ENCODE measurements at places on chromosomes 4 and X.

DNA sequence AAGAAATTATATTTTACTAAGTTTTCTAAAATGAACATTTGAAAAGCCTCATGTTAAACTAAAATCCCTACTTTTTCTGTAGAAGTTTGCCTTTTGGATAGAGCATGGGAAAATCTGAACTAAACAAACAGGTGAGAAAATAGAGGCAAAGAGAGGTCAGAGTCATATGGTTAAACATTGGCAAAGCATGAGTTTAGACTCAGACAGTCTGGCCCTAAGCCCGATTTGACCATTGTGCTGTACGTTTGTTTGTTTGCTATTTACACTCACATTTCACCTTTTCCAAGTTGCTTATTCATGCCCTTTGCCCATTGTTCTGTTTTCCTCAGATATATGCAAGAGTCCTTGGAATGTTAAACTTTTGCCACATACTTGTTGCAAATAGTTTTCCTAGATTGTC lies 85.4 kb downstream of the TIGD2 start:
- no peak for DNase-seq

GRCh38 chr4:25956260-25956659 lies 42.2 kb downstream of the SMIM20 start:
- no peak for DNase-seq

- no peak for DNase-seq
Measured at GRCh38 chr4:99722725-99723124, 65.1 kb upstream of the C4orf54 start.

GRCh38 chr4:66430856-66431255 lies 760.6 kb upstream of the EPHA5 start:
- DNase-seq, result no peak

DNA sequence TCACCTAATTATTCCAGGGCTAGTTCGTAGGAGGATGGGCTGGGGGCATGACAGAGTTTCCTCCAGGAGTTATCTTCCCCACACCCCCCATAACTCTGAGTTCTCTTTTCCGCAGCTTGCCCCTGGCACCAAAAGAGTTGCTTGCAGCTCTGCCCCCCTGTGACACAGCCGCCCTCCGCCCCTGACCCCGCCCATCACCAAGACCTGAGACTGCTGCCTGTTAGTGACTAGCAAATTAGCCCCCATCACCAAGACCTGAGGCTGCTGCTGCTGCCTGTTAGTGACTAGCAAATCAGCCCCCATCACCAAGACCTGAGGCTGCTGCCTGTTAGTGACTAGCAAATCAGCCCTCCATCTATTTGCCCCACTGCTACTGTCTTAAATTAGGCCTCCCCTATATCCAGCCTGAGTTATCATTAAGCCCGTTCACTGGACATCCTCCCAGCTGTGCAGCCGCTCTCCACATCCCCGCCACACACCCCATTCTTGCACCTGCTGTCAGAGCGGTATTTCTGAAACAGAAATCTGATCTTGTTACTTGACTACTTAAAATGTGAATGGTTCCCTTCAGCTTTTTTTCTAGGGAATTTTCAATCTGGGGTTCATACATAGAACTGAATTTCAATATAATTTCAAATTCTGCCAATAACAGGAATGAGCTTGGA lies 1.5 kb upstream of the PAPSS1 start:
- DNase-seq, result no peak

GRCh38 chr4:67624939-67625338 lies 66.4 kb downstream of the STAP1 start:
- no peak for DNase-seq

DNA sequence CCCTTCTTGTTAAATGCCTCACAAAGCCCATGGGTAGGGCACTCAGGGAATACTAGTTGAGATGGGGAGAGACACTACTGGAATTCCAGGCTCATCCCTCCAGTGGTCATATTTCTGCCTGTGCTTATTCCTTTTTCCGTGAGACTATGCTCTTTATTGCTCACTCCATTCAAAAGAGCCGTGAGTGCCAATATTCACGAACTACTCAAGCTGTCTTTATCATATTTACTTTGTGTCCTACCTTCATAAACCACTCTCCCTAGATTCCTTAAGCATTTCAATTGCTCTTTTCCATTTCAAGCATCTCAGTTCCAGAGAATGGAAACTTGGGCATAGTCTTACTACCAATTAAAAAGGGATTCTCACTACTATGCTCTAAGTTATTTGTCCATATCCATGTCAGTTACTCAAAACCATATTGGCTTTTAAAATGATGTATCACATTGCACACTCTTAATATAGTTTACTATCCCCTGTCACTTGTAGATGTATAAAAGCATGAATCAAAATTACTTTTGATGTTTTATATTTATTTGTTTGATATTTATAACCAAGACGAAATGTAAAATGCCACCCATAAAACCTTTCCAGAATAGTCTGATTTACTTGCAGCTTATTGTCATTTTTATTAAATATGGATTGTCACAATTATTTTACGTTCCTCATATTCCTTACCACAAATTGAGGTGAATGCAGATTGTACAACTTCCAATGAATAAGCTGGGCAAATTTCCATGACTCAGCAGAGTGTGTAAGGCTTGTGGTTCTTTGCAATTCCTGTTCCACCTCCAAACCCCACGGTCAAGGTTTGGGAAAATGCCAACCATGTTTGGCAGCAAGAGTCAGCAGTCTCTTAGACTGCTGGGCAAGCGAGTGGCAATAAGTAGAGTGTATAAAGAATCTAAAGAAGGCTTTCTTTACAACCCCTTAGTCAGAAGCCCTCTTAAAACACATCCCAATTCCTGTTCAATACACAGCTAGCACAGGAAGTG lies 24.4 kb downstream of the ENOX2 start:
- no peak for DNase-seq

- DNase-seq, result no peak
Measured at GRCh38 chr4:152810715-152811287, 31.0 kb downstream of the ARFIP1 start.

GRCh38 chr4:26937567-26937966 lies 76.9 kb downstream of the STIM2 start:
- DNase-seq, result no peak

- DNase-seq, result no peak
Measured at GRCh38 chr4:124940387-124940786, 227.9 kb upstream of the ANKRD50 start.

DNA sequence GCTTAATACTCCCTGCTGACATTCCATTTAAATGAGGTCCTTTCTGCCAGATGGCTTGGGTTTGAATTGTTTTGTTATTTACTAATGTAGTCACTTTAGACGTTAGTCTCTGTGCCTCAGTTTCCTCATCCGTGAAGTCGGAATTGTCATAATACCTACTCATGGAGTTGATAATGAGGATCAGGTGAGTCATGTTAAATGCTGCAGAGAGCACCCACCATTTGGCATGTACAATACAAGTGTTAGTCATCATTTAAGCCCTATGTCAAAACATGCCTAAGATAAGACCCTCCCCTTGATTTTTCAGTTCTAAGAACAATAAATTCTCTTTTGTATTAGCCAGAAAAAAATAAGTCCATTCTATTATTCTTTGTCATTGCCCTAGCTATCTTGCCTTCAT lies 534.8 kb upstream of the HTR2C start:
- DNase-seq, result no peak

GRCh38 chr4:184413261-184414046 lies 60.9 kb downstream of the IRF2 start:
- no peak for DNase-seq

GRCh38 chrX:101745046-101745445 lies 85.4 kb upstream of the ARMCX2 start:
- DNase-seq, result no peak

GRCh38 chr4:107719207-107719921 lies 670 bp downstream of the PAPSS1 start:
- no peak for DNase-seq

- DNase-seq, result no peak
Measured at GRCh38 chrX:74232859-74233258, 71.1 kb upstream of the ZCCHC13 start.

DNA sequence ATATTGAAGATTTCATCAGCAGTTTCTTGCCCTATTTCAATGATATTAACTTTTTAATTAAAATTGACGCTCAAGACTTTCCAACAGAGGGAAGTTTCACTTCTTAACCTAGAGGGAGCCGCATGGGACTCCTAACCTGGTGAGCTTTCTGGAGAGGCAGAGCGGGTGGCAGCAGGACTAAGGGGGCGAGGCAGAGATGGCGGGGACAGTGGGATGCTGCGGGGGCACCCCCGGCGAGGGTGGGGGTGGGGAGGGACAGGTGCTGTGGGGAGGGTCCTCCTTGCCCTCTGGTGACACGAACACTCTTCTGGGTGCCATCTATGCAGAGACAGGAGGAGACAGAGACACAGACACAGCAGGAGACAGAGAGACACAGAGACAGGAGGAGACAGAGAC lies 104.4 kb downstream of the ADRA2C start:
- DNase-seq, result no peak

DNA sequence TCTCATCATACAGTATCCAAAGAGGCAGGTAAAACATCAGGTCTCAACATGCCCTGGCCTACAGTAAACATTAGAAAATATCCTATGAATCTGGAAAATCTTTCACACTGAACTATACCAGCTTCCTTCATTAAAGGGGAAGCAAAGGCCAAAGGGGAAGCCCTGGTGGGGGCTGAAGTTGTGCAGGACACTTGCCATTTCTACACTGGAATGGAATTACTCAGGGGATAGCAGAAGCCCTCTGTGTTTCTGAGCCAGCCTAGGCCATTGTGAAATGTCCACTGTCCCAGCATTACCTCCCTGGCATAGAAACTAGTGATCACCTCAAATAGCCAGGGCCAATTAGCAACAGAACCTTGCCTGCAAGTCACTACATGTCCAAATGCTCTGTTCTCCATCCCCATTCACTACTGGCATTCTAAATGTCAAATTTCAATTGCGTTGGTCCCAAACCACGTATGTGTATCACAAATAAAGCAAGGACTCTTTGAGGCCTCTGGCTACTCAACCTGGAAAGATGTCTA lies 429.9 kb downstream of the AFF2 start:
- DNase-seq, result no peak

DNA sequence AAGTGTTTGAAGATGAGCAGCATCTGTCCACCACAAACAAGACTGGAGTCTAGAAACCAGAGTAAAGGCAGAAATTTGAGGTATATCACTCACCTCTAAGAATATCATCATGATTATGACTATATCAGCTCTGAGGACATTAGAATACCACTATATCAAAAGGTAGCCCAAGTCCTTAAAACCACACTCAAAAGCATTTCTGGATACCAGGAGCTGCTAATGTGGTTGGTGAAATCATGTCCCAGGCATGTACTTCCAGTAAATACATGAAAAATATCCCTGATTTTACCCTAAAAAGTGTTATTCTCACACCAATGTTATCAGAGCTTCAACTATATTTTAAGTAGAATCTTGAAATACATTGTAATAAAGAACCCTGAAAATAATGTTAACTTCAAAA lies 136.3 kb upstream of the SMAD1 start:
- no peak for DNase-seq

- no peak for DNase-seq
Measured at GRCh38 chr4:30294295-30294694, 425.9 kb upstream of the PCDH7 start.

DNA sequence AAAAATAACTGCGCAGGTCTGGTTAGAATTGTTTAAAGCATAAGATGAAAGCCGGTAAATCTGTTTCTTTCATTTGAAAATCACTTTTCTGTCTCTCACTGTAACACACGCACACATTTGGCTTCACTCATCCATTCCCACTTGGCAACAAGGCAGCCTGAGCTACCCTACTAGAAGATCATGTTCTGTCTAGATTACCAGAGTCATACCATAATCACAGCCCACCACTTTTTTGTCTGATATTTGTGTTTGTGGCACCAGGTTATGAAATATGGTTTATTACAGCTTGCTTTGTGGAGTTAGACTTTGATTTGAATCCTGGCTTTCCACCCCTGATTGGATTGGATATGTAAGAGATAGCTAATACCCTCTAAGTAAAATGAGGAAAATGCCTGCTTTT lies 2.2 kb downstream of the USO1 start:
- no peak for DNase-seq

DNA sequence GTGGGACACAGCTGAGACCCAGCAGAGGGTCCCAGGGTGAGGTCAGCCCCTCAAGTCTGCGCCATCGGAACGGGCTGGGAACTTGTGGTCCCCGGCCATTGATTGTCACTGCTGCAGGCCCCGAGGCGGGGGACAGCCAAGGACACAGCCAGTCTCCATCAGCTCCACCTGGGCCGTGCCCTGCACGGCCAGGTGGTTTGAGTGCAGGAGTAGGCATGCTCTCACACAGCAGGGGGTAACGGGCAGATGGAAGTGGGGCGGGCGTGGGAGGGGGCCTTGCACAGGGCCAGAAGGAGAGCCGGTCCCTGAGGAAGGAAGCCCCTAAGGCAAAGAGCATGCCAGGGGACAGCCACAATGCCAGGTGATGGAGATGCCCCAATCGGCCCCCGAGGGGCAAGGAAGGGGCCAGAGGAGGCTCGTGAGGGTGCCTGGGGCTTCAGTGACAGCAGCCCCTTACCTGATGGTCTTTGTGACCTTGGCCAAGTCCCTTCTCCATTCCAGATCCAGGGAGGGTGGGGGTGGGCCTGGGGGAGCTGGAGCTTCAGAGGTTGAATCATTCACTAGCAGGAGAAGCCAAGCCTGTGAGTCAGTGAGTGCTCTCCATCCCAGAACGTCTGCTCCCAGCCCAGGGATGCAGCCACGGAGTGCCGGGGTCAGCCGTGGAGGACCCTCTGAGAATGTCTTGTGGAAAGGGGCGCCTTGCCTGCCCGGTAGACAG lies 2.3 kb downstream of the ATP2B3 start:
- no peak for DNase-seq

DNA sequence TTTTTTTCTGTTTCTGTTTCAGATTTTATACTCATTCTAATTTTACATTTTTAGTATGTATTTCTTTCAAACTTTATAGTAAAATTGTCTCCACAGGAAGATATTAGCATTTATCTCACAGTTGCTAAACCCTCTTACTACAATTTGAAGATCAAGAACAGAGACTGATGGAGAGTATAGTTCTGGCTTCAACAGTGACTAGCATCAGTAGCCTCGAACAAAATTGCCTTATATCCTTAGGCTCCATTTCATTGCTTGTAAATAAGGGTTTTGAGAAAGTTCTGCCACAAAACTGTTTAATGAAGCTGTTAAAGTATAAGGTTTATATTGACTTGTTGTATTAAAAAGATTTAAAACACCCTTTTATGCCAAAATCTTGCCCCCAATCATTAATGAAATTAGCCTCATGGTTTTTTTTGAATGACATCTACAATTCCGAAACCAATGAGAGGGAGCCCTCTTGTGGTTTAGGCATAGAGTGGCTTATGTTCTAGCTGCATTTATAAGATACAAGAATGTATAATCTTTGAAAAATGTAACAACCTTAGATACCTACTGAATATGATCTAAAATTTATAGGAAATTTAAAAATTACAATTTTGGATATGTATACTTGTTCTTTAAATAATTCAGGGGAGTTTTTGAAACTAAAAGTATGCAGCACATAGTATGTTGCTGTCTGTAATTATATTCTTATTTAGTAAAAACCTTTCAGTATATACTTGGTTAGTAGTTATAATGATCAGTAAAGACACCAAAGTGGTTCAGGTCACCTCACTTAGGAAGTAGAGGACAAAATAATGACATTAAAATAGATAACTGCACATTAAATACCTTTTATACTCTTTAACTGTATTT lies 109.8 kb upstream of the HPGD start:
- DNase-seq, result no peak

- no peak for DNase-seq
Measured at GRCh38 chrX:136121788-136122187, 25.5 kb upstream of the FHL1 start.

GRCh38 chr4:34893382-34893781 lies 1350.9 kb downstream of the ARAP2 start:
- no peak for DNase-seq
